ENCODE measurements at places on chromosomes 13 and 19. TPM values are rescaled to one million over a fixed set of nuclear protein-coding genes. Genes with fewer than 3 reads are reported as not detected.

SPTBN4 gene
- total RNA-seq: 18.4 TPM

TMIGD2 gene
- total RNA-seq: not detected

NCCRP1 gene
- total RNA-seq: under 0.01 TPM

LRRC8E gene
- 7.4 TPM for total RNA-seq

ZNF607 gene
- 6.8 TPM for total RNA-seq

IL27RA gene
- 0.87 TPM for total RNA-seq

ANGPTL4 gene
- 6.9 TPM for total RNA-seq

GPC6 gene
- total RNA-seq: 76.8 TPM

TBXA2R gene
- 2.9 TPM for total RNA-seq

RDH8 gene
- not detected for total RNA-seq

RHPN2 gene
- total RNA-seq: 3.0 TPM

ZNF534 gene
- total RNA-seq: 0.17 TPM

ZNF99 gene
- total RNA-seq: not detected

FCAR gene
- not detected for total RNA-seq

ZNF723 gene
- total RNA-seq: not detected

LRRC25 gene
- total RNA-seq: 0.15 TPM

NCR1 gene
- not detected for total RNA-seq

CEACAM3 gene
- total RNA-seq: not detected

HSPB6 gene
- total RNA-seq: 302 TPM

MYO1F gene
- total RNA-seq: 0.17 TPM

Measured in smooth muscle cell of trachea (primary cell).